ENCODE measurements at places on chromosomes 7 and 10.

DNA sequence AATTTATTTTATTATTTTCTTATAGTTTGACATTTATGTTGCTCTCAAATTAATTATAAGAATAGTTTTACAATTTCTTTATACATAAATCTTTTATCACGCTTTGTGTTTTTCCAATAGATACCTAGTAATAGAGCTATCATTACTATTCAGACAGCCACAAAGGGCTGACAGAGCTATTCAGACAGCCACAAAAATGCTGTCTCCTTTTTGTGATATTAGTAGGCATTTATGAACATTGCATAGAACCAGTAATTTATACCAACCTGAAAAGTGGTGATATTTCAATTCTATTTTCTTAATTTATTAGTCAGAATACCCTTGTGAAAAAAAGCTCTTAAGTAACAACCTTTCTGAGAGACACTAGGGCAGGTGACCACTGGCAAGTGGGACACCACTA lies 34.2 kb upstream of the IGFBP3 start:
- DNase-seq, result no peak

- no peak for DNase-seq
Measured at GRCh38 chr7:30935569-30935877, 23.9 kb downstream of the AQP1 start.

DNA sequence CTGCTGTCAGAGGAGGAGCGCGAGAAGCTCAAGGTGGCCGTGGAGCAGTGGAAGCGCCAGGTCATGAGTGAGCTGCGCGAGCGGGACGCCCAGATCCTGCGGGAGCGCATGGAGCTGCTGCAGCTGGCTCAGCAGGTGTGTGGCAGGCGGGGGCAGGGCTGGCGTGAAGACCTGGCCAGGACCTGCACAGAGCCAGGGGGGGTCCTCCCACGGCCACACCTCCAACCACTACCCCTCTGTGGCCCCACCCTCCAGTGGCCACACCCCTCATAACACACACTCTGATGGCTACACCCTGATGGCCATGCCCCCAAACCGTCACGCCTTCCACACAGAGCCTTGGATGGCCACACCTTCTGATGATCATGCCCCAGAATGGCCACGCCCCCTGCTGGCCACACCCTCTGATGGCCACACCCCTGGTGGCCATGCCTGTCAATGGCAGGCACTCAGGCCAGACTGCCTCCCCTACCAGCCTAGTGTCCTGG lies 23.4 kb upstream of the DPYSL4 start:
- DNase-seq, result no peak

- DNase-seq, result no peak
Measured at GRCh38 chr7:112646783-112647182, 143.4 kb downstream of the TMEM168 start.

DNA sequence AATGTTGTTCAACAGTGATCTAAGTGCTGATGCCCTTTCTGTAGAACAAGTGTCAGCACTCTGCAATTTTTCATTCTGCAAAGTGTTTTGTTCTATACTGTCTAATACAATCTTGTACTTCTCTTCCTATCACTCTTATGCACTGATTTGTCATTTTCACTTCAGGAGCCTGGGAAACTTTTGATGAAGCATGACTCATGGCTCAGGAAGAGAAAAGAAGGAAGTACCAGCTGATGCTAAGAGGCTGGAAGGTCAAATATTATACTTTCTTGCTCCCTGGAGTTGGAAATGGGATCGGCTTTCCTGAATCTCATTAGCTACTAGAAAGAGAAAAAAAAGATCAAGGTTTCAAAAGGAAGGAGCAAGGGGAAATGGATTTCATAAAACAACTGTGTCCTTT lies 45.8 kb downstream of the DGKI start:
- DNase-seq, result peak; percentile 4
